ENCODE measurements at places on chromosomes 16 and 17.

DNA sequence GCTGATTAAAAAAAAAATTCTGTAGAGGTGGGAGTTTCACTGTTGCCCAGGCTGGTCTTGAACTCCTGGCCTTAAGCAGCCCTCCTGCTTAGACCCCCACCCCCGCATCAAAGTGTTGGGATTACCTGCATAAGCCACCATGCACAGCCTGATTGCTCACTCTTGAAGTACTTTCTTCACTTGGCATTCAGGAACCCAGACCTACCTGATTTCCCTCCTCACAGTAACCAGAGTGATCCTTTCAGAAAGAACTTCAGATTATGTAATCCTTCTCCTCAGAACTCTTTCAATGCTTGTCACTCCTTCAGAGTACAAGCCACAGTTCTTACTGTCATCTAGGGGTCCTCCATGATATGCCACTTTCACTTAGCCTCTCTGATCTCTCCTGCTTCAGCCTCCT lies 1.4 kb downstream of the EFCAB13 start:
- no peak for DNase-seq

GRCh38 chr16:22385196-22385595 lies 10.8 kb upstream of the CDR2 start:
- no peak for DNase-seq

- no peak for DNase-seq
Measured at GRCh38 chr17:70071620-70072019, 3.4 kb upstream of the KCNJ16 start.

DNA sequence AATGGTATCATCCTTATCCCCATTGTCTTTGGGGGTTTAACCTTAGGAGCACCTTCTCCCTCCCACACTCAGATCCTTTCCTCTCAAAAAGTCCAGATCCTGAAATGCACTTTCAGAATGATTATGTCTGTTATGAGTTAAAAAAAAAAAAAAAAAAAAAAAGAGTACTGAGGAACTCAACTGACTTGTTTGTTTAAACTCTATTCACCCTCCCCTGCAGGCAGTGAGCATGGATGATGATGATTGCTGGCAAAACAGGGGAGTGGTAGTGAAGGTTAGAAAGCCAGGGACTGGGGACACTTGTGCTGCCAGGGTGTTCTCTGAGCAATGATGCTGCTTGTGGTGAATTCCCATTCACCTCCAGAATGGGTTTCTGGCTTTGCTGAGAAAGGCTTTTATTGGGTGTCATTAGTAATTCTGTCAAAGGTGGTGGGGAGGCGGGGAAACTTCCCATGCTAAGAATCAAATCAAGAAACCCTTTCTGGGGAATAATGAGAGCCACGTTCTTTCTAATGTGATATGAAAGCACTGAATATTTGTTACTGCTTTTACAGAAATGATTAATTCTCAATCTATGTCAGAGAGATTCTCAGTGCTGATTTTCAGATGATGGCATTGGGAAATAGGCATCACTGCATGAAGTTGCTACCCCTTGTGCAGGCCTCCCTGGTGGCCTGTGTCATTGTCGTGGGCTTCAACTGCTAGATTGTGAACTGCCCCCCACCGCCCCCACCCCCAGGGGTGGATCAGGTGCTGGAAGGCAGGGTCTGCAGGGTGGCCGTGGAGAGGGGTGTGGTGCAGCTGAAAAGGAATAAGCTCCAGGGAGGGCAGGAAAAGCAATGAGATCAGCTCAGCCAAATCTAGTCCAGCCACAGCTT lies 14.1 kb downstream of the CCL4 start:
- no peak for DNase-seq

DNA sequence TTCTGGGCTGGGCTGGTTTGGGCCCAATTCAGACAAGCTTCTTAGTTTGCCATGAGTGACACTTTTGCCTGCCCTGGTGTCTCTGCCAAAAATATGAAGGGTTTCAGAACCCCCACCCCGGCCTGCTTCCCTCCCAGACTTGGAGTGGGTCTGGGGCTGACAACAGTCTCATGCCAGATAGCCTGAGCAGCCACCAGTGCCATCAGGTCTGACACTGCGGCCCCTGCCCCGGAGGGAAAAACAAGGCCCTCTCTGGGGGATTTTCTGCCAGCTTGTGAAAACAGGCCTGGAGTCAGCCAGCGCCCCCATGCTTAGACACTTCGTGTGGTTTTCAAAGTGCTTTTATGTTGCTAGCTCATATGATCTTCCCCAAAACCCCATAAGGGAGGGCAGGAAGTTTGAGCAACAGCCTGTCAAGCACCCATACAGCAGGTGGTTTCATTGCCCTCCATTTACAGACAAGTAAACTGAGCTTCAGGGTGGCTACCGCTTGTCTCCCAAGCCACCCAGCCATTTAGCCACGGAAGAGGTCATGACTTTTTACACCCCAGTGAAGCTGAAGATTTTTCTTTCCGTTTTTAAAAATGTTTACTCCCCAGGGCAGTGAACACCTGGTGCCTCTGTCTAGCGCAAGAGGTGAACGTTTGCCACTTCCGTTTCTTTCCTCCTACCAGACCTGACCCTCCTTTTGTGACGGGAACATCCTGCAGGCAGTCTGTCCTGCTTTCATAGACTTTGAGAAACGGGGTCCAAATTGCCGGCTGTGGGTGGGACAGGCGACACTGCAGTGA lies 300.6 kb downstream of the SEC14L1 start:
- DNase-seq: no peak

DNA sequence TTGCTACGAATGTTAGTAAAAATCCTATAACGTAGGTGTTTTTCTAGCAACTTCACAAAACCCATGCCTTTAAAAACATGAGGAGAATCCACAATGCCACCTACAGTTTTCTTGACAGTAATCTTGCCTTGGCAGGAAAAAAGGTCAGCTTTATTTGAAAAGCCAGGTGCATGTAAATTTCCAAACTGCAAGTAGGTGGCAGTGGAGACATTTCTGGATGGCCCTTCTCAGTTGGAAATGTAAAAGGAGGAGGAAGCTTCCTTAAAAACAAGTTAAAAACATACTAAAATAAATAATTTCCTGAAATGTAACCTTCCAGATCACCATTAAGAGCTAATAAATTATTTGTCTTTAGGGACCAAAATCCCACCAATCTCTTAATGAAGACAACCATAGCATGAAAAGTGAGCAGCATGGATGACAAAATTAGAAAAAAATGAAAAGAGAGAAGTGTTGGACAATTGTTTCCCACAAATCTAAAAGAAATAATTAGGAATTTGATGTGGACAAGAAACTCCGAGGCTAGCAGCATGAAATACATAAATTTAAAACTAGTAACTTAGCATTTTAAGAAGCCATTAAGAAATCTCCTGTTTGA lies 152.2 kb downstream of the SNX11 start:
- no peak for DNase-seq

DNA sequence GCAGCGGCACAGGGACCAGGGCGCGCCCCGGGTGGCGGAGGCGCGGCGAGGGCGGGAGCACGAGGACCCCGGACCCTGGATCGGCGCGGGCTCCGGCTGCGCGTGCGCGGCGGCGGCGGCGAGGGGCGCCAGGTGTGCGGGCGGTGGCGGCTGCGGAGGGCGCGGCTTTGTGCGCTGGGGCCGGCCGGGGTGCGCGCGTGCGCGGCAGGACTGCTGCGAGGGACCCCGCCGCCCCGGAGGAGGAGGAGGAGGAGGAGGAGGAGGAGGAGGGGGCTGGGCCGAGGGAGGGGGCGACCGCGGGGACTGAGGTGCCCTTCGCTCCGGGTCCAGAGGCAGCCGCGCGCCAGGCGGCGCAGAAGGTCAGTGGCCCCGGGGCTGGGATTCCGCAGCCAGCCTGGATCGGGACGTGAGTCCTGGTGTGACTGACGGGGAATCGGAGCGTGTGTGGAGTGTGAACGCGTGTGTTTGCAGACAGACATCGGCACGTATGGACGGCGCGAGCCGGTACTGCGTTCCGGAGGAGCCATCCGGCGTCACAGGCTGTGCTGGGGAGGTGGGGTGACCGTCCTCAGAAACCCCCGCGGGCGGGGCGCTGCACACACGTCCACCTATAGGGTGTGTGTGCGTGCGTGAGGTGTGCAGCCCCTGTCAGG lies 19.5 kb upstream of the RAP1GAP2 start:
- DNase-seq: peak; percentile 55

DNA sequence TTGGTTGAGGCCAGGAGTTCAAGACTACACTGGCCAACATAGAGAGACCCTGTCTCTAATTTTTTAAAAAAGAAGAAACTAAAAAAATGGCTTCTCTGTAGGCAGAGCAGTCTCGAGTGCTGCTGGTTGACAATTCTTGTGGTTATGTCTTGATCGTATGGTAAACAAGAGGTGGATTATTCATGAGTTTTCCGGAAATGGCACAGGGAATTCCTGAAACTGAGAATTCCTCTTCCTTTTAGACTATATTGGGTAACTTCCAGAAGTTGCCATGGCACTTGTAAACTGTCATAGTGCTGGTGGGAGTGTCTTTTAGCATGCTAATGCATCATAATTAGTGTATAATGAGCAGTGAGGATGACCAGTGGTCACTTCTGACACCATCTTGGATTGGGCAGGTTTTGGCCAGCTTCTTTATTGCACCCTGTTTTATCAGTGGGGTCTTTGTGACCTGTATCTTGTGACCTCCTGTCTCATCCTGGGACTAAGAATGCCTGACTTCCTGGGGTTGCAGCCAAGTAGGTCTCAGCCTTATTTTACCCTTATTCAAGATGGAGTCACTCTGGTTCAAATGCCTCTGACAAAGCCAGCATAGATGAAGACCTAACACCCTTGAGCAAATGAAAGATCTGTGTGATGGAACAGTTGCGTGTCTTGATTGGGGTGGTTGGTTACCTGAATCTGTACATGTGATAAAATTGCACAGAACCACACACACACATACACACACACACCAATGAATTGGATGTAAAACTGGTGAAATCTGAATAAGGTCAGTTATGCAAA lies 30.2 kb downstream of the BMERB1 start:
- DNase-seq: no peak

DNA sequence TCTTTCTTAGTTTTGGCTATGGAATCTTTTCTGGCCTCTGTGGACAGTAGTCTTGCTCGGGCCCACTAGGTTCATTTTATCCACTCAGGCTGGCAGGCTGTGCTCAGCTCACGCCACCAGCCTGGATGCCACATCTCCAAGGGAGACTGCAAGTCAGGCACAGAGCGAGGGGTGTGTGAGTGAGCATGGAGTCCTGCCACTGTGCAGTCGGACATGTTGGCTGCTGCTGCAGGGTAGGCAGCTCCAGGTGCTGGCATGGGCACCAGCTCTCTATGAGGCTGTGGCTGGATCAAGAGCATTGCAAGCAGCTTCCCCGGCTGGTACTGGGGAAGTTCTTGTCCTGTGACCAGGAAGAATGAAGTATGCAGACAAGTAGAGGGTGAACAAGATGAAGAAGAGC lies 158.9 kb downstream of the PCTP start:
- no peak for DNase-seq

DNA sequence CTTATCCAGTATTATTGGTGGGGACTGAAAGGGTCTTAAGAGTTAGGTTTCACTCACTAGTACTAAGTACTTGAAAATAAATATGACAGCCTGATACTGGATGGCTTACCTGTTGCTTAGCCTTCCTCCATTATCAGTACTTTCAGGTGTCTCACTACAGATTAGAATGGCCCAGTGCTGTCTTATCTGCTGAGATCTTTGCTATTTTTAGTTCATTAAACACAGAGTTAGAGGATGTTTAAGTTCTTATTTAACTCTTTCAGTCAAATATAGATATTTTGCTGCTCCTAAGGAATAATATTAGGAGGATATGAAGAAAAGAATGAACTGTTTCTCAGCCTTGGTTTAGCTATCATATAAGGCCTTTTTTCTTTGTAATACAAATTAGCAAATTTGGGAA lies 74.8 kb downstream of the NLK start:
- no peak for DNase-seq

DNA sequence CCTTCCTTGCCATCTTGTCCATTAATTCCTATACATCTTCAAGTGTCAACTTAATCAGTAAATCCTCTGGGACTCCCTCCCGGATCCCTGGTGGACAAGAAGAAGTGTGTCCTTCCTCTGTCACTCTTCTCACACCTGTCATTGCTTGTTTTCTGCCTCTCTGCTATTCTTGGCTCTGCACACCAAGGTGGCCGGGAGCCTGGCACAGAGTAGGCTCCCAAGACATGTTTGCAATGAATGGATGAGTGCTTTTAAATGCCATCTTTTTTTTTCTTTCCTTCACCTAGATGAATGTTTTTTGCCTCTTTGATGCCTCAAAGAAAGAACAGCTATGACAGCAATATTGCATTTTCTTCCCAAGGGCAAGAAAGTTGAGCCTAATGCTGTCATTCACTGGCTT lies 58.0 kb upstream of the CLEC18A start:
- DNase-seq: no peak

DNA sequence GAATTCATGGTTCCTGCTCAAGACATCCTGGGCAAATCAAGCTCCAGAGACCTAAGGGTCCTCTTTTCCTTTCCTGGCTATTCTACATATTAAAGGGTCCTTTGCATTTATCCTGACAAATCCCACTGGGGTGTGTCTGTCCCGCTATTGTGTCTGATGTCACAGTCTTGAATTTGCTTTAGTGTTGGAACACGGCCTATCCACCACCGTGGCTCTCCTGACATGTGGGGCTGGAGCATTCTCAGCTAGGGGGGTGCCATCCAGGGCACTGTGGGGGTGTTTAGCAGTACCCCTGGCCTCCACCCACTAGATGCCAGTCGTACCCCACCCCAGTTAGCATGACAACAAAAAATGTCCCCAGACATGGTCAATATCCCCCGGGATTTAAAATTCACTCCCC lies 92.9 kb downstream of the IRF8 start:
- DNase-seq: no peak

DNA sequence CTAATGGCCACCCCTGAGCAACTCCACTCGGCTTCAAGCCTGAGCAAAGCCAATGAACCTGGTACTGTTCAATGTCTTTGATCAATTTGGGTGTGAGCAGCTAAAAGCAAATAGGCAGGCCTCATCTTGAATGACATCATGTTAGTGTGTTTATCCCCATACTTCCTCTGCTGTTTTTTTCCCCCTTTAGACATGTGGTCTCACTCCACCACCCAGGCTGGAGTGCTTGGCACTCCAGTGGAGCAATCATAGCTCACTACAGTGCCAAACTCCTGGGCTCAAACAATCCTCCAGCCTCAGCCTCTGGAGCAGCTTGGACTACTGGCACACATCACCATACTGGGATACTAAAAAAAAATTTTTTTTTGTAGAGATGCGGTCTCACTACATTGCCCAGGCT lies 75.4 kb downstream of the ARHGAP17 start:
- DNase-seq: no peak

All from HEK293T (cell line).